ENCODE measurements at places on chromosomes 2 and 18.

GRCh38 chr2:101306410-101306809 lies 2.1 kb downstream of the RNF149 start:
- DNase-seq, result no peak

GRCh38 chr2:85318222-85319074 lies 9.3 kb downstream of the TGOLN2 start:
- DNase-seq, result no peak

- no peak for DNase-seq
Measured at GRCh38 chr18:44497757-44498490, 182.8 kb upstream of the SETBP1 start.

- DNase-seq, result no peak
Measured at GRCh38 chr18:28682912-28683311, 506.0 kb upstream of the CDH2 start.

DNA sequence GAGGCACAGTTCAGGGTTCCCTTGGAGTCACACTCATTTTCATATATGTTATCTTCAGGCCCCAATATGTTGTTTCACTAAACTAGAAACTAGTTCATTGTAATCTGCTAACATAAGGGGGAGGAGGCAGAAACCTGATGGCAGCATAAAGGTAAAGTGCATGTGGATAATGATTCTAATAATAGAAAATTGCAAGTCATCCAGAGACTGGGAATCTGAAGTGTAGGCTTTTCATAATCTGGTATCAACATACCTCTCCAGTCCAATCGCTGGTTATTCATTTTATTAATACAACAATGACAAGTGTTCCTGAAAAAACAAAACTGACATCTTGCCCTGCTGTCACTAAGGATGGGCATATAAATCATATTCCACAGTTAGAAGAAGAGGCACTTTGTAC lies 326.3 kb upstream of the ZNF804A start:
- DNase-seq, result no peak

DNA sequence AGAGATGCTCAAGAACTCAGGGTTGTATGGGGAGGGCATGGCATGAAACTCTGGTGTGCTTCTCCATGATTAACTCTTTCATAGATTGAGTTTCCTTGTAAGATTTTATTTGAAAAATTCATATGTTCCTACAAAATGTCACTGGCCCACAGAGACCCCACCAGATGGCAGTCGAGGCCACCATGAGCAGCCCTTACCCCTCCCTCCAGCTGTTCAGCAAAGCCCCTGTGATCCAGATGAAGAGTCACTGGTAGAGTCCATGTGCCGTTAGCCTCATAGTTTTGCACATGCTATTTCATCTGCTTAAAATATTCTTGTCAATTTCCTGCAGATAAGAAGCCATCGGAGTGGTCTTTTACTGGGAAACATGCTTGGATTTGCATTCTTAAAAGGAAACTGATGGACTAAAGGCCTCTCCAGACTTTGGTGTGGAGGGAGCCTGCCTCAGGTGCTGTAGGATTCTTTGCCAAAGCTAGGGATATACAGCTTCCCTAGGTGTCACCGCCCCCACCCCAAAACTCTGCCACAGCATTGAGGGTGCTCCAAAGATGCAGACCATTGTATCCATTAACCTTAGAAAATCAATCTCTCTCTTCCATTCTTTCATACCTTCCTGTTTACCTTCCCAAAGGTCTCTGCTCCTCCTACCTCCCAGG lies 18.8 kb downstream of the ZNF385B start:
- no peak for DNase-seq

- DNase-seq, result no peak
Measured at GRCh38 chr2:195672674-195673073, 15.6 kb downstream of the SLC39A10 start.

DNA sequence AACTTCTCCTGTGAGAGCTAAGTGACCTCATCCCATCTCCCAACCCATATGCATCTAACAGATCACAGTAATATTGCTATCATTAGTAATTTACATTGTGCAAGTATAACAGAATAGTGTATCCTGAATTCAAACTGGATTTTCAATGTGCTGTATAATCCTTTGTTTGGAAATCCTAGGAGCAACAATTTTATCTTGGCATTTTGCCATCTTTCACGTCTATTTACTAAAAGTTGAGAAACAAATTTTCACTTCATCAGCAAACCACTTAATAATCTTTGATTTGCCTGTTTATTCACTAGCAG lies 3.8 kb downstream of the HNRNPLL start:
- no peak for DNase-seq

DNA sequence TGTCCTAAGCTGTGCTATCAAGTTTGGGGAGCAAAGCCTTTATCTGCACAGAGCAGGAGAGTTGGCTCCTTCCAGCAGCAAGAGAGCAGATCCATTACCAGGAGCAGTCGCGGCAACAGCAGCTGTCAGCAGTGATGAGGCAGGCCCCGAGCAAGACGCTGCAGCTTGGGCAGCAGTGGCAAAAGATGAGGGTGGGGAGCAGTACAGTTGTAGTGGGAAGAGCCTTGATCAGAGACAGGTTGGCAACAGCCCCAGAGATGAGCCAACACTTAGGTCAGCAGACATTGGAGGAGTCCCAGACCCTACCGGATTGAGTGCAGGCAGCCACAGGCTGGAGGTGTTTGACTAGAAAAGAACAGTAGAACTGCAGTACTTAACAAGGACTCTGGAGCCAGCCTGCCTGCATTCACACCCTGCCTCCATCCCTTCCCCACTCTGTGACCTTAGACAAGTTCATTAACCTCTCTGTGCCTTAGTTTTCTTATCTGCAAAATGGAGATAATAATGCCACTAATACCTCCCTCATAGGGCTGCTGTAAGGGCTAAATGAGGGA lies 117.1 kb upstream of the SERTAD2 start:
- DNase-seq, result no peak

GRCh38 chr2:69741229-69741574 lies 732 bp upstream of the ANXA4 start:
- peak; percentile 3 for DNase-seq

- DNase-seq, result no peak
Measured at GRCh38 chr18:69097349-69097748, 299.5 kb downstream of the CCDC102B start.

DNA sequence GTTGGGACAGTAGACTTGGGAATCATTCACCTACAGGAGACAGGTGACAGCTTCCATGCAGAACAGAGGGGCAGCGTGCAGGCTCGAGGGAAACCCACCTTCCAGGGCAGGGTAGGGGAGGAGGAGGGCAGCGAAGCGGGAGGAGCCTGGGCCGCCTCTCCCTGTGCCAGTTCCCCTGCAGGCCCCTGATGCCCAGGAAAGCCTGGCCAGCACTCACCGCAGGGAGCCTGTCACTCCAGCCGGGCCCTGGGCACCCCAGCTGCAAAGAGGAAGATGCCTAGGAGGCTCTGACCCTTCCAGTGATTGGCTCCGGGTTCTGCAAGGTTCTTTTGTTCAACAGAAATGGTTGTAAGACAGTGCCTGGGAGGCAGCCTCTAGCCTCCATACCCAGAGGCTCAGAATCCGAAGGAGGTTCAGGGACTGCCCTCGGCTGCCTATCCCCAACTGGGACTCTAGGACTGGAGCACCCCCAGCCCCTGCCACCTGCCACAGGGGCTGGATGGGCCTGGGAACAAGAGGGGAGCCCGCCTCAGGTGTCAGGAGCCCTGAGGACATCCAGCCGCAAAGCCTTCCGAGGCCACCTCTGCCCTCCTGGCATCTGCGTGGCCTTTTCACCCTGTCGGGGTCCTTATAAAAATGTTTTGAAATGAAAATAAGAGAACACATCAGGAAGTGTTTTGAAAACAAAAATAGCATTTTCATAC lies 103.2 kb downstream of the PTGR3 start:
- no peak for DNase-seq
